ENCODE measurements at places on chromosomes 3 and 15.

GRCh38 chr3:2599471-2599870, 500.8 kb downstream of the CNTN4 start:
- DNase-seq = no peak

- no peak for DNase-seq
Observed at GRCh38 chr3:26102376-26102775, 312.5 kb downstream of the OXSM start.

DNA sequence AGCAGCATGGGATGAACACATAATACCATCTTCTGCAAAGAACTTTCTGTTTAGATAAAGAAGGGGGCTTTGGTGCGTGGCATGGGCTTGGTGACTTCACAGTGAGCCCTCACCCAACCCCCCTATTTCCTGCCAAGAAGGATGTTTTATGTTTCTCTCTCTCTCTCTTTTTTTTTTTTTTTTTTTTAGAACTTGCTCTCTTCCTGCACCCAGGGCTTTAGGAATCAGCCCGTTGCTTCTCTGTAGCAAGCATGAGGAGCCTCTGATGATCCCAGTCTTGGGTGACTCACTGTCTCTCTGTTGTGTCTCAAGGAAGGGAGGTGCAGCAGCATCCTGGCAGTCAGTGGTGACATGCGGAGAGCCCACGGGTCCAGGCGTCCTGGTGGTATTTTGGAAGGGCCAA, 49.1 kb downstream of the CCK start:
- no peak for DNase-seq

DNA sequence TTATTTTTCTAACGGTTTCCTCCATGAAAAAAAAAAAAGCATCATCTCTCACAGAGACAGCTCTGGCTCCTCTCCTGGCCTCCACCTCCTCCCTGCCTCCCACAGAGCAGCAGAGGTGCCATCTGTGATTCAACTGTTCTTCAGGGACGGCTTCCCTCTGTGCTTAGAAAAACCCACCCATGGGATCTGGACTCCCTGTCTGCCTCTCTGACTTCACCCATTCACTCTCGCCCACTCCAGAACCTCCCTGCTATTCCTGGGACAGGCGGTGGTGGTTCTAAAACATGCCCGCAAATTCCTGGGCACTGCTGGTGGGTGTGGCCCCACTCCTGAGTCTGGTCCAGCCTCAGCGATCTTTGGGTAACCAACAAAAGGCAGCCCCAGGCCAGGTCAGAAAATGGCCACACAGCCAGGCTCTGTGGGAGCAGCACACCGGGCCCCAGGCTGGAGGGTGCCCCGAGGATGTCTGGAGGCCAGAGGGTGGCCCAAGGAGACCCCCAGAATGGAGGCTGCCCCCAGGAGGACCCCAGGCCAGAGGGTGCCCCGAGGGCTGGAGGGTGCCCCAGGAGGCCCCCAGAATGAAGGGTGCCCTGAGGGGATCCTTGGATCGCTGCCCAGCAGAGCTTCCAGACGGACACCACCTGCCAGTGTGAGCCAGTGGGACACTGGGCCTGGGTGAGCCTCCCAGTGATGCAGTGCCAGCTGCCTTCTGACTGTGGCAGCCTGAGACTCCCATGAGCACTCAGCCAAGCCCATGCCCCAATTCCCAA, 2.6 kb upstream of the CHST13 start:
- no peak for DNase-seq

- DNase-seq = peak; percentile 31
Observed at GRCh38 chr3:14143271-14144225, 18.7 kb downstream of the TMEM43 start.

- DNase-seq = no peak
Observed at GRCh38 chr3:134617608-134618477, 33.0 kb downstream of the KY start.

- DNase-seq = no peak
Observed at GRCh38 chr3:182323898-182324297, 469.4 kb upstream of the ATP11B start.

- no peak for DNase-seq
Observed at GRCh38 chr15:28961391-28961790, 75.6 kb downstream of the APBA2 start.

- DNase-seq = no peak
Observed at GRCh38 chr15:48696627-48697312, 51.3 kb upstream of the FBN1 start.

GRCh38 chr3:180680097-180680430, 775 bp upstream of the CCDC39 start:
- DNase-seq = no peak

- DNase-seq = no peak
Observed at GRCh38 chr3:39644176-39644575, 165.2 kb upstream of the MYRIP start.

DNA sequence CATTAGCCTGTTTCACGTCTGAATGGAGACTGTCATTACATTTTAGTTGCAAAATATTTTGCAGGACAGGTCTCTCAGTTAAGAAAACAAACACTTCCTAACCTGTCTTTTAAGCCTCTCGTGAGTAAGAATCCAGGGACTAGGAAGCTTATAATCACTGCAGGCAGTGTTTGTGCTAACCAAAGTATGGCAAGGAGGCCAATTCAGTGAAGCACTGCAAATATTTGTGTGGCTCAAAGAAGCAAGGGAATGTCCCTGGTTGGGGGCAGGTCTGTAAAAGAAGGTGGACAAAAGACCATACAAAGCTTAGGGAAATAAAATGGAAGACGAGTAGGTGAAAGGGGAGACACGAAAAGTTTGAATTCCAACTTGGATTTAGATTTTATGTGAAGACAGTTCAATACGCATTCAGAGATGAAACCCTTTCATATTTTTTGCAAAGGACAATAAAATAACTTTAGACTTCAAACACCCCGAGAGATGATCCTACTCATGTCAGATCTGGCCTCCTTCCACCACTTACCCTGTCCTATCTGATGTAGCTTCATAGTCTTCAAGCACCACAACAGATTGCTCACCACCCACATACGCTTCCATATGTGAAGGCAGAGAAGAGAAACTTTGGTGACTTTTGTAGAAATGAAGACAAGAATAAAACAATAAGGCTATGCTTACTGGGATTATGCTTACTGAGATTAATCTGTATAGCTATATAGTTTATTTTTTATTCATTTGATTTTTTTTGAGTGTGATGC, 240.9 kb downstream of the TUSC7 start:
- no peak for DNase-seq

GRCh38 chr15:62742409-62743171, 300.0 kb upstream of the TPM1 start:
- DNase-seq = peak; percentile 10

- no peak for DNase-seq
Observed at GRCh38 chr3:7977245-7978086, 524.2 kb upstream of the LMCD1 start.

DNA sequence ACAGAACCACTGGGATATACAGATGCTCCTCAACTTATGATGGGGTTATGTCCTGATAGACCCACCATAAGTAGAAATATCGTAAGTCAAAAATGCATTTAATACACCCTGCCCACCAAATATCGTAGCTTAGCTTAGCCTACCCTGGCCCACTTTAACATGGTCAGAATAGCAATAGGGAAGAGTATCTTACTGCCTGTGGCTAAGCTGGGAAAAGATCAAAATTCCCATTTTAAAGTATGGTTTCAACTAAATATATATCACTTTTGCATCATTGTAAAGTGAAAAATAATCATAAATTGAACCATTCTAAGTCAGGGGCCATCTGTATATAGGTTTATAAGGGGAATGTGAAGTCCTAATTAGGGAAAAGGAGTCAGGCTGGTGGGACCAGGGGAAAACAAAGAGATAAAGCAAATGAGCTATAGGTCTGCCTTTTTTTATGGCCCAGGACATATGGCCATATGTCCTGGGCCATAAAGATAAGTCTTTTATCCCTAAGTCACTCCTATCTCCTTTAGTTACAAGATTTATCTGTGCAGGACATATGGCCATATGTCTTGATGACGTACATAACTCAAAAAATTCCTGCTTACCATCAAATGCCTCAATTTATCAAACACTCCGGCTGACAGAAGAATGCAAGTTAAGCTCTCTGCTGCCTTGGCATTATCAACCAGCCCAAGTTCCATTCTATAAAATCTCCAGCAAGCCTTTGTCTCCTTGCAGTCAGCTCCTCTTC, 11.2 kb downstream of the RTP3 start:
- DNase-seq = no peak

All from hematopoietic multipotent progenitor cell (in vitro differentiated cells).